ENCODE measurements at places on chromosomes 4 and X.

- DNase-seq, result no peak
Observed at GRCh38 chrX:50157545-50158135, 43.2 kb downstream of the AKAP4 start.

DNA sequence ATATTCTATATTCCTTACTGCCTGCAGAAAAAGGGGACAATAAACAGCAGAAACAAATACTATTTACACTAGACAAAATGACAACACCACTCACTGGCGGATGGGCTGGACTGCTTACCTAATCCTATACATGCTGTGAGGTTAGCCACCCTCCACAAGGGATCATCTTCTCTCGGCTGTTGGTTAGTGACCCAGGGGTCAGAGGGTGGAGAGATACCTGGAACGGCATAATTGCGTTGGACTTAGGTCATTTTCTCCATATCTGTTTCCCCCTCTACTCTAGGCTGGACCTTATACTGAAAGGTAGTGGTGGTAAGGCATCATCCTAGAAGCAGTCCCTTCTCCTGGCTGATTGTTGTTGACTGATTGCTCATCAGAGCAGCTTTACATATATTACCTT lies 286.8 kb upstream of the UGT8 start:
- no peak for DNase-seq

GRCh38 chr4:108775921-108776320 lies 13.1 kb upstream of the ETNPPL start:
- no peak for DNase-seq

DNA sequence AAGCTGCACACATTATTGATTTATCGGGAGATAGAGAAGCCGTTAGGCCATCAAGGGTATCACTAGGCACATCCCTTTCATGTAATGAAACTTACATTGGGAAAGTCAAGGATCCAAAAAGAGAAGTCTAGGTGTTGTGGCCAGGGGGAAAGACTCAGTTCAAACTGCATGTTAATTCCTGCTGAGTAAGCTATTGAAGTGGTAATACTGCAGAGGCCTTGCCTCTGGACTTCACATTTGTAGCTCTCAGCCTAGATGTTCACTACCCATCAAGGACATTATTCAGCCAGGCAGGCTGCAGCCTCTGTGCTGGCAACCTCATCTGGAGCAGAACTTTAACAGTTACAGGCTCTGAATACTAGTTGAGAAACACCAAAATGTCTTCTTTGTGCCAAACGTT lies 2094.5 kb upstream of the AGA start:
- DNase-seq, result no peak

DNA sequence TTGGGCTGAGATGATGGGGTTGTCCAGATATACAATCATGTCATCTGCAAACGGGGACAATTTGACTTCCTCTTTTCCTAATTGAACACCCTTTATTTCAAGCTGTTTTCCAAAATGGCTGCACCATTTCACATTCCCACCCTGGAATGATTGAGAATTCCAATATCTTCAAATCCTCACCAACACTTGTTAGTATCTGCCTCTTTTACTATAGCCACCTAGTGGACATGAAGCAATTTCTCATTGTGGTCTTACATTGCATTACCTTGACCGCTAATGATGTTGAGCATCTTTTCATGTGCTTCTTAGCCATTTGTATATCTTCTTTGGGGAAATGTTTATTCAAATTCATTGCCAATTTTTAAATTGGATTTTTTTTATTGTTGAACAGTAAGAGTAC lies 364.8 kb downstream of the SMARCA1 start:
- no peak for DNase-seq

DNA sequence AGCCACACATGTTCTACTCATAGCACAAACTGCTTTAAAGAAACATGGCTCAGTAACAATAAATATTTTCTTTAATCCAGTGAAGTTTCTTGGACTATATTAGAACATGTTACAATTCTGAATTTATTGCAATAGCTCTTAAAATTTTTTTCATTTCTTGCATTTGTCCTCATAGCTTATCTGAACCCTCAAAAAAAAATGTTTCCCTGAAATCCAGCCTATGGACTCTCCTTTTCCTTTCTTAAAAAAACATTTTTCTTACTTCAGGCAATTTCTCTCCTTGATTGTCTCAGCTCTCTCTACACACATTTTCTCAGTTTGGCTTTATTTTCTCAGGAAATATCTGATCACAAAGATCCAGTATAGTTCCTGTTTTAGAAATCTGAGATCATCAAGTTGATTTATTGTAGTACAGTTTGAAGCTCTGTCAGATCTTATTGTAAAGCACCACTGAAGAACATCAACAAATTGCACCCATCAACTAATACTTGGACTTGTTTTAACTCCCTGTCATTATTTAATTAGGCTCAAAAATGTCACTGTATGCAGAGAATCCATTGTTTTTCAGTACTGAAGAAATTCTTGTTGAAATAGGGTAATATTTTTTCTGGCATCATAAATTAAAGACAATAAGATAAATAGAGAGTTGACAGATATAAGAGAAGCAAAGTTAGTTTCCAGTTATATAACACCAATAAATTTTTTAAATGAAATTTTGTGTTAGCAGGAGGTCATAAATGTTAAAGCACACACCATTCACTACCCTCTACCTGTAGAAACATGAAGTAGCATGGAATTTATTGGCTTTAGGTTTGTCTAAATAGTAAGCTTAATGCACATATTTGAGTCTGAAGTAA lies 317.7 kb downstream of the ARHGAP24 start:
- DNase-seq, result no peak

DNA sequence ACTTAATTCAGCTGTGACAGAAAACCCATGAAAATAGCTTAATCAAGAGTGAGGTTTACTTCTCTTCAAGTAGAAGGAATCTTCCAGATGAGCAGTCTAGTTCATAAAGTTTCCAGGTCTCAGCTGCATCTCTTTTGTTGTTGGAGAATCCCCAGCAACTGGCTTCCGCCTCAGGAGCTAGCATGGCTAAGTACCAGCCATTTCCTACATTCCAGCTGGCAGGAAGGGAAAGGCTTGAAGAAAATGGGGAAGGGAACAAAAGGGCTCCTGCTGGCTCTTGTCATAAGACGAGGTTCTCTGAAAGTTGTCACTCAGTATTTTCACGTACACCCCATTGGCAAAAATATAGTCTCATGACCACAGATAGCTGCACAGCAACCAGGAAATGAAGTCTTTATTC lies 27.3 kb upstream of the TRIM2 start:
- DNase-seq, result no peak

DNA sequence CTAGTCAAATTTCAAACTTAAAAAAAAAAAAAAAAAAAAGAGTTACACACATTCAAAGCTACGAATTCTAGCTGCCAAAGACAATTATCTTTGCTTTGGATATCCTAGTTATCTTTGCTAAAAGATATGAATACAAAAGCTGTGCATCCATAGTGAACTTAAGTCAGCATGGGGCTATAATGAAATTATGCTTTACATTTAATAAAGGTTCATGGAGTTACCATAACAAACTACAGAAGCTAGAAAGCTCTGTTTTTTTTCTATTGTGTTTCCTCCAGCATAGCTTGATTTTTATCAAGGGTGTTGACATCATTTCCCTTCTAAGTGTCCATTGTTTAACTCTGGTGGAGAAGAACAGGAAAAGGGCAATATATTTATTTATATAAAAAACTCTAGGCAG lies 234.1 kb downstream of the ANKRD50 start:
- no peak for DNase-seq

DNA sequence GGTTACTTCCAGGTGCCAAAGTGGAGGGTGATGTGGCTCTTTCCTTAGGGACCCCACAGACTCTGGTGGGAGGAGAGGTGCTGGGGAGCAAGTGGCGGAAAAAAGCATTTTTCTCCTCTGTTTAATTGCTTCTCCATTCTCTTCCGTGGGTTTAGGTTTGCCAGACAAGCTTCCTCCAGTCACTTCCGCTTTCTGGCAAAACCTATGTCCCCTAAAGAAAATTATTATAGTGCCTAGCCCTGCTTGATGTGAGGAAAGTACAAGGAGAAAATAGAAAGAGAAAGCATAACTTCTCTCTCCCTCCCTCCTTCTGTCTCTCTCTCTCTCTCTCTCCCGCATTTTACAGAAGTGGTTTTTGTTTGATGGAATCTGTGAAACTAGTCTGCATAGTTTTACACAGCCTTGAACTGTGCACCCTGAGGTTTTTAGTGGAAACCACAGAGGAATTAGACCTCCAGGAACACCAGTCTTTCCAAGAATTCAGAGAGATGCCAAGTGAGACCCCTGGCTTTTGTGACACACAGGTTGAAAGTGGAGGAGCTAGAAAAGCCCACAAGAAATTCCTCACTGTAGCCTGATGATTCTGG lies 231.1 kb upstream of the ANXA3 start:
- DNase-seq, result no peak

GRCh38 chrX:18582910-18583493 lies 88.9 kb downstream of the RS1 start:
- DNase-seq, result no peak

DNA sequence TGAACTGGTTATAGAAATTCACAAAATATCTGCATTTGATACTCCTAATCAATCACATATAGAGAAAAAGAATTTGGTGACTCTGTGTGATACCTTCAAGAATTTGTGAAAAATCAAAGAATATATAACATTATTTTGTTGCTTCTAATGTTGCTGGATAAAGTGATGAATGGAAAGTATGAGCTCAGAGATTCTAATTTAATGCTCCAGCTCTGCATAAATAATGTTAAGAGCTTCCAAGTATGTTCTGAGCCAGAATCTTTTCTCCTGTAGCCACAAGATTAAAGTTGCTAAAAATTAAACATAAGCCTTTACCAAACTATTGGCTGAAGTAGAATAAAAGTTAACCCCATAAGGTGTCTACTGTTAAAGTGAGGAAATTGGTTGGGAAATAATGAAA lies 294.7 kb upstream of the CT83 start:
- DNase-seq, result no peak

GRCh38 chr4:145216535-145216934 lies 36.1 kb upstream of the OTUD4 start:
- DNase-seq, result peak; percentile 43

DNA sequence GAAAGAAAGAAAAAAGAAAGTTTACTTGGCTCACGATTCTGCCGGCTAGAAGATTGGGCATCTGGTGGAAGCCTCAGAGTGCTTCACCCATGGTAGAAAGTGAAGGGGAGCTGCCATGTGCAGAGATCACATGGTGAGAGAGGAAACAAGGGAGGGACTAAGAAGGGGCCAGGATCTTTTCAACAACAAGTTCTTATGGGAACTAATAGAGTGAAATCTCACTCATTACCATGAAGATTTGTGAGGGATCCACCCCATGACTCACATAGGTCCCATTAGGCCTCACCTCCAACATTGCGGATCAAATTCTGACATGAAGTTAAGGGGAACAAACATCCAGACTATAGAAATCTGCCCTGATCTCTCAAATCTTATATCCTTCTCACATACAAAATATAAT lies 61.3 kb upstream of the UGT8 start:
- no peak for DNase-seq

DNA sequence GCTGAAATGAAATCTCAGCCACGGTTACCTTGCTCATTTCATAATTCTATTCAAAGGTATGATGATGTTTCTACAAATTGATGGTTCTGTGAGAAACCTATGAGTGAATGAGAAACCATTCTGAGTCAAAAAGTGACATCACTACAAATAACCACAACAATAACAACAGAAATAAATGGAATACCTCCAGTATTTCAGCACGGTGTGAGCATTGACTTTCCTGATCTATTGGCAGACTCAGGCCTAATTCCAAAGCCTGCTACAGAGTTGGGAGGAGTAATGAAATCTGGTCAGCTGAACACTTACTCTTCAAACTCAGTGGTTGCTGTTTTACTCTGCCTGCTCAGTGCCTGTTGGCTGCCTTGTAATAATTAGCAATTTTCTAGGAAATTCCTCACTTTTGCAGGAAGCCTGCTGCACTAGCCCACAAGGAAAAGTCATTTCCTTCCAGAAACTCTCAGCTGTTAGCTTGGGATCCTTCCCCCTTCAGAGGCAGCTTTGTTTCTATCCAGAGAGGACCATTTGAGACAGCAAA lies 18.8 kb upstream of the SYNPO2 start:
- peak; percentile 44 for DNase-seq

- DNase-seq, result no peak
Observed at GRCh38 chrX:106954041-106954440, 33.8 kb downstream of the CLDN2 start.

DNA sequence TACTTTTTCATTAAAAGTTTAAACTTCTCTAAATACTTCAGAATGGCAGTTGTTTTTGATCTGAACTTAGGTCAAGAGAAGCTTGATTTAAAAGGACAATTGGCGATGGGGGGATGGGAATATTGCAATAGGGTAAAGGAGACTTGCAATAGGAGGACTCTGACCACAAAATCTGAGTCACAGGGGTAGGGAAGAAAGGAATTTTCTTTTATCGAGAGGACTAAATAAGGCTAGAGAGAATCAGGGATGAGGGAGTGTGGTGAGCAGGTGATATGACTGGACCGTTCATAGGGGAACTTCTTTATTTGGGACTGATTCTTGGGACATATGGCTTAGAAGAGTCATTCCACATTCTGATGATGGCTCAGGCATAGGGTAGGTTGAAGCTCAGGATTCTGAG lies 1260.2 kb downstream of the ADGRL3 start:
- DNase-seq, result no peak

GRCh38 chr4:5908876-5909427 lies 16.1 kb upstream of the CRMP1 start:
- DNase-seq, result no peak

DNA sequence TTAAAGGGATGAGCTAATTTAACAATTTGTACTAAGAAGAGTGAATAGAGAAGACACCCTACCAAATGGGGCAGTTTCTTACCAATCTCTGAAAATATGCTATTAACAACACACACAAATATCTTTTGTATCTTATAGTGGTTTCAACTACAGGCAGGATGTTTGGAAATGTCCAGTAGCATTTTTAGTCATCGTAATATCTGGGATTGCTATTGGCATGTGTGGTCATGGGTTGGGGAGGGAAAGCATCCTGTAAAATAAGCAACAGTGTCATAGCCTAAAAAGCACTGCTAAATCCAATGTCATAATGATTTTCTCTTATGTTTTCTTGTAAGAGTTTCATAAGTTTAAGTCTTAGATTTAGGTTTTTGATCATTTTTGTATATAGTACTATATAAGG lies 29.3 kb upstream of the ABCG2 start:
- no peak for DNase-seq

GRCh38 chr4:69056921-69057550 lies 39.2 kb upstream of the UGT2B7 start:
- peak; percentile 92 for DNase-seq

- DNase-seq, result peak; percentile 55
Observed at GRCh38 chr4:184287697-184288255, 70.1 kb upstream of the ENPP6 start.

DNA sequence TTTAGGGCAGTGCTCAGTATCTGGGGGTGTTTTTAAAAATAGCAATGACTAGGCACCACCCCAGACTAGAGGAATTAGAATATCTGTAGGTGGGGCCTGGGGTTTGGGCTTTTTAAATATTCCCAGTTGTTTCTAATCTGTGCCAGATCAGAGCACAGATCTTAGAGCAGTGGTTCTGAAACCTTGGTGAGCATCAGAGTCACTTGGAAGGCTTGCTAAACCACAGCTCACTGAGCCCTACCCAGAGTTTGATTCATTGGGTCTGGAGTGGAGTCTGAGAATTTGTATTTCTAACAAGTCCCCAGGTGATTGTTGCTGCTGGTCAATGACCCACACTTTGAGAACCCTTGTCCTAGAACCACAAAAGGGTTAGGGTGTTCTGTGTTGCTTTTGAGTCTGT lies 16.7 kb downstream of the HADH start:
- DNase-seq, result no peak

GRCh38 chr4:189785257-189785656 lies 155.4 kb upstream of the FRG1 start:
- no peak for DNase-seq
